ENCODE measurements at places on chromosomes 6 and 20.

DNA sequence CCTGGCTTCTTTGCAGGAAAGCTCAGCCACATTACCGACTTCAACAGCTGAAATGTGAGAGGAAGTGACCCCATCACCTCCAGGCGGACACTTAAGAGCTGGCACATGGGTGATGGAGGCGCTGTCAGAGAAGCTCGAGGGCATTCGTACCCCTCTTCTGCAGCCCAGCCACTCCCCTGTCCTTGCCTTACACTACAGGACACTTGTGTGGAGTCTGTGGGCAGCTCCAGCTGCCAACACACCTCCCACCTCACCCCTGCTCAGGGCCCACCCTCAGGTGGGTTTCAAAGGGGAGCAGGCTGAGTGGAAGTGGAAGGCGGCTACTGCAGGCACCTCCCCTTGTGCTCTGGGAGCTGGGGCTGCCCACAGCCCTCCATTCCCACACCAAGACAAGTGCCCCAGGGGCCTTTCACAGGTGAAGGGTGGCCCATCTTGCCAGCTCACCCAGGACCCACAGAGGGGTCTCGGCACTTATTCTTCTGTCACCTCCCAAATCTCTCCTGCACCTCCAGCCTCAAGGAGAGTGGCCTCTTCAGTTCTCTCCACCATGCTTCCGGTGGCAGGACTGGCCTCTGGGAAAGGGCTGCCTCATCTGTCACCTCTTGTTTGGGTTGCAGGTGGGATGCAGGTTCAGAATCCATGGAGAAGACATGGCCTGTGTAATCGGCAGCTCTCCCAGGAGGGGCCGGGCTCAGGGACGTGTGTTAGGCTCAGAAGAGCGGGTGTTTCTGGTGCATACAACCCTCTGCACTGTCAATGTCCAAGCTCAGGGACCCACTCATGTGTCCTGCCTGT, 49.8 kb downstream of the IRF4 start:
- DNase-seq = no peak

DNA sequence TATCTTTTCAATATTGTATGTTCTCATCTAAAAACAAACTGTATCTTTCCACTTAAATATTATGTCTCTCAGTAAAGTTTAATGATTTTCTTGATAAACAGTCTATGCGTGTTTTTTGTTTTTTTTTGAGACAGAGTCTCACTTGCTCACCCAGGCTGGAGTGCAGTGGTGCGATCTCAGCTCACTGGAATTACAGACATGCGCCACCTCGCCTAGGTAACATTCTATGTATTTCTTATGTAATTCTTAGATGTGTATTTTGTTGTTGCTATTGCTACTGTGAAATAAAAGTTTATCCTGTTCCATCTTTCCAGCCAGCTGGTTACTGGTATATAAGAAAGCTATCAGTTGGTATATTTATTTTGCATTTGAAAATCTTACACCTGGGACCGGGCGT, 29.4 kb downstream of the ABHD12 start:
- no peak for DNase-seq

- no peak for DNase-seq
Measured at GRCh38 chr6:20684474-20684873, 150.2 kb downstream of the CDKAL1 start.

GRCh38 chr20:50491926-50492634, 18.1 kb upstream of the PTPN1 start:
- DNase-seq = no peak

GRCh38 chr20:3390759-3391425, 16.6 kb downstream of the DNAAF9 start:
- no peak for DNase-seq

DNA sequence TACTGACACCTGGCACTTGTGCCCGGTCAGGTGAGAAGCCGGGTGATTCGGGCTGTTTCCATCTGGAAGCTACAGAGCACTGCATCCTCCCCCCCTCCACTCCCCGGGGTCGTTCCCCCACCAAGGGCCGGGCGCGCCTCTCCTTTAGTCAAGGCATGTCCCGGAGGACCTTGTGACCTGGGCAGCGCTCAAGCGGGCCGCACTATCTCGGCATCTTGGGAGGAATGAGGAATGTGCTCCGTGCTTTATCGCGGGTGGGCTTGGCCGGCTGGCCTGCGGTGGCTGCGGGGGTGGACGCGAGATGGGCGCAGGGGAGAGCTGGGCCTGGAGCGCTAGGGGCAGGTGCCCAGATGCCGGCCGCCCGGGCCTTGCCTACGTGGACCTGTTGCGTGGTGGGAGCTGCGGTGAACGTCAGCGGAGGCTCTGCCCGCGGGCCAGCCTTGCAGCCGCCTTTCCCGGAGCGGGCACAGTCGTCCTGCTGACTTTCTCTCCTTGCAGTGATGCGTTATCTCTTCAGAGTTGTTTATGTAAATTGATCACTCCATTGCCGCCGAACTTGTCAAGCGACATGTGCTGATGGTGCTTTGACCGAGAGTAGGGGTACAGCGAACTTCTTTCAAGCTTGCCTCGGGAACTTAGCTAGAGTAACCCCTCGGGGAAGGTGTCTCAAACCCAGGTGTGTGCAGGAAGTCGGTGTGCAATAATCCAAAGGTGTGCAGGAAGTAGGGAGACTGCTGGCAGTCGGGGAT, 1.1 kb downstream of the LRRC1 start:
- DNase-seq = no peak

DNA sequence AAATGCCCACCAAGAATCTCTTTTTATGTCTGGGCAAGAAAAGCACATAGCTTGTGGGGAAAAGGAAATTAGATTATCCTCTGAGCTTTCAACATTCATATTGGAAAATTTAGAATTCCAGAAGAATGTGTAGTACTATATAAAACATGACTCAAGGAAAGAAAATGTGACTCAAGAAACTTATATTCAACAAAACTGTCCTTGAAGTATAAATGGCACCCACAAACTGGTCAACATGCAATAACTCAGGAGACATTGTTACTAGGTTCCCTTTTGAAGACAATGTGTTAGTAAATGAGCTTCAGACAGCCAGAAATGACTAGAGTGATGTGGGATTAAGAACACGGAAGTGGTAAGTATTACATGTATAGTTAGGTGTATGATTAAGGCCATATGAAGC, 26.1 kb upstream of the TINAG start:
- DNase-seq = no peak

- no peak for DNase-seq
Measured at GRCh38 chr6:122322824-122323223, 76.6 kb upstream of the HSF2 start.

DNA sequence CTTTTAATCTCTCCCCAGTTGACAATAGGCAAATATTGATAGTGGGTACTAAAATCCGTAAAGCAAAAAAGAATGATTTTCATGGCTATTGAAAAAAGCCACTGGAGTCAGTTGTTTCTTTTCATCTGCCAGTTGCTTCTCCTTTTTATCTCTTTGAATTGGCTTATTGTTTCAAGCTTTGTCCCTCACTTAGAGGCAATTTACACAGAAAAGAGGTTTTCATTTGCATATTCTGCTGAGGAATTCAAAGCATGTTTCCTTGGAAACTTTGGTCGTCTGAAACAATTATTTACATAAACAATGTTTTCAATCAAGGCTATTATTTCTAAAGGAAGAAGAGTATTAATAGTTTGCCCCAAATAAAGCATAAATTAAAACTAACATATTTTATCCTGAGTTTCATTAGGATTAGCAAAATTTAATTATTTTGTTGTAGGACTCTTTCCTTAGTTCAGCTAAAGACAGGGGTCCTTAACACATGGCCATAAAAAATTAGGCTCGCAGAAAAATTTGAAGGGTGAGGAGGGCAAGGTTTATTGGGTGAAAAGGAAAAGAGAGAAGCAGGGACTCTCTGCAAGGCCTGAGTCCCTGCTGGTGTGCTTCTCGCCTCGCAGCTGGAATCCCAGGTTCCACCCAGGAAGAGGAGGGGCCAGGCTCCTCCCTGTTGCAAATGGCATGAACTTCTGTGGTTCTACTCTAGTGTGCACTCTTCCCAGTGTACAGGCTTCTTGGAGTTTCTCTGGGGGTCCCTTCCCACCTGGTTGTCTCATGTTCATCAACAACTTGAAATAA, 138.8 kb upstream of the LAMA2 start:
- no peak for DNase-seq

DNA sequence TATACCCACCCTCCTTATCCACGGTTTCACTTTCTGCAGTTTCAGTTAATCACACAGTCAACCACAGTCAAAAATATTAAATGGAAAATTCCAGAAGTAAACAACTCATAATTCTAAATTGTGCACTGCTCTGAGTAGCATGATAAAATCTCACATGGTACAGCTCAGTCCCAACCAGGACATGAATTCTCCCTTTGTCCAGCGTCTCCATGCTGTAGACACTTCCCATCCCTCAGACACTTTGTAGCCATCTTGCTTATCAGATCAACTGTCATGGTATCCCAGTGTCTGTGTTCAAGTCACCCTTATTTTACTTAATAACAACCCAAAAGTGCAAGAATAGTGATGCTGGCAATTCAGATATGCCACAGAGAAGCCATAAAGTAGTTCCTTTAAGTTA, 94.7 kb downstream of the PDE10A start:
- no peak for DNase-seq

- DNase-seq = no peak
Measured at GRCh38 chr20:36110994-36111393, 43.5 kb upstream of the EPB41L1 start.

- no peak for DNase-seq
Measured at GRCh38 chr6:42372699-42373098, 79.0 kb downstream of the TRERF1 start.

DNA sequence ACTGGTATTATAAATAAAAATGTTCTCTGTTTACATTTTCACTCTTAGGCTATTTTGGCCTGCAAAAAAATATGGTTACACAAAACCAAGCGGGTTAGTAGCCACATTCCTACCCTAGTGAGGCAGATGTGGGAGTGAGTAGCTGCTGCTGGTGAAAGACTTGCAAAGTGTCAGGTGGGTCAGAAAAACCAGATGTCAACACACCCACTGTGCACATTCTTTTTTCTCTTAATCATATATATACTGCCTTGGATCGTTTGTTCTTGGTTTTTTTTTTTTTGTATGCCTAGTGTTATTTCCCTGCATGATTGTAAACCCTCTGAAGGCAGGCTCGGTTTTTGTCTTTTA, 68.0 kb upstream of the TFB1M start:
- DNase-seq = no peak

DNA sequence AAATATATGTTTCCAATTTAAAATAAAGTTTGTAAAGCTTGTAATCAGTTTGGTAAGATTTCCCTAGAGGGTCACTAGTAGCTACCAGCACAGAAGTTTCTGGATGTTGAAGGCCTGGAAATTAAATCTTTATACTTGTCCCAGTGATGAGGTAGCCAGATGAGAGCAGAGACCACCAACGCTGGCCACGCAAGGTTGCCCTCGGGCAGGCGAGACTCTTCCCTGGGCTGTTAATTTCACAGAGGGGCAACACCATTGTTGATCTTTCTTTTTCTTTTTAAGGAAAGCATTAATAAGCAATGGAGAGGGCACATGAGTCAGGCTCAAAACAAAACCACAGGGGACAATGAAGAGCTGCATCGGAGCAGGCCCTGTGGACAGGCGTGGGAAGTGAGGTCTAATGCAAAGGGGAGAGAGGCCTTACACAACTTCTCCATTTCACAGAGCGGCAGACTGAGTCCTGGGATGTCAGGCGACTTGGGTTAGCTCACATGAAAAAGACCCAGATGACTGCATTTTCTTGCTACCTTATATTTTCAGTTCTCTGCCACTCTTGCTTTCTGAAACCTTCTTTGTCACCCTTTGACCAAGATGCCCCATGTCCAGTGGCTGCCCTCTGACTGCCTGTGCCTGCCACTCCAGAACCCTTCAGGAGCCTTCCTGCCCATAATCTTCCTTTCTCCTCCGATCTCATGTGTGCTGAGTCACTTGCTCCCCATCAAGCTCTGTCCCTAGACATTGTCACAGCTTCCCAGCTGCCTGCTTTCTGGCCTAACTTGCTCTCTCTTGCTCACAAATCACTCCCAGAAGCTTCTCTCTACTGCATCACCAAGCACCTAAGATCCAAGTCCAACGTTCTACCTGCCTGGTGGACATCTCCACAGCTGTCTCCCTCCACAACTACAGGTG, 107.7 kb upstream of the CDYL start:
- DNase-seq = no peak

GRCh38 chr6:115270953-115271352, 789.7 kb downstream of the FRK start:
- no peak for DNase-seq

DNA sequence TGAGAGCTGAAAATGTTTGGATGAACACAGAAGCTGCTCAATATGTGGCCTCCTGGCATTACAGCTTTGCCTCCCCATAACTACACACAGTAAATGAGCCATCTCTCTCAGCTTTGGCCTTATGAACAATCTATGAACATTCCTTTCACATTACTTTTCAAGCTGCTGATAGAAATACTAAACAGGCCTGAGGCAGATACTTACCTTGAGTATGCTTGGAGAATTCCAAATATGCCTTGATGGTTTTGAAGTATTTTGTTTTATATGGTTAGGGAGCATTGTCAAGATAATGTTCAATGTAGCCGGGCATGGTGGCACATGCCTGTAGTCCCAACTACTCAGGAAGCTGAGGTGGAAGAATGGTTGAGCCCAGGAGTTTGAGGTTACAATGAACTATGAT, 104.5 kb downstream of the CD24 start:
- DNase-seq = no peak

All from activated CD8-positive, alpha-beta memory T cell treated with anti-CD3 and anti-CD28 coated beads for 1 hour (primary cell).